ENCODE measurements at places on chromosomes 6 and 20. TPM values are rescaled to one million over a fixed set of nuclear protein-coding genes. Genes with fewer than 3 reads are reported as not detected.

ETV7 gene
- not detected for total RNA-seq

SLC24A3 gene
- total RNA-seq = not detected

PRL gene
- not detected for total RNA-seq

PPP1R16B gene
- 45.4 TPM for total RNA-seq

MC3R gene
- total RNA-seq = not detected
